ENCODE measurements at places on chromosomes 5 and 9.

- DNase-seq, result no peak
Observed at GRCh38 chr9:96854651-96855273, 448 bp upstream of the ZNF782 start.

GRCh38 chr5:154345255-154345952 is 100.4 kb upstream of the SAP30L start:
- DNase-seq, result no peak

GRCh38 chr9:114122136-114123027 is 23.3 kb upstream of the KIF12 start:
- DNase-seq, result no peak

DNA sequence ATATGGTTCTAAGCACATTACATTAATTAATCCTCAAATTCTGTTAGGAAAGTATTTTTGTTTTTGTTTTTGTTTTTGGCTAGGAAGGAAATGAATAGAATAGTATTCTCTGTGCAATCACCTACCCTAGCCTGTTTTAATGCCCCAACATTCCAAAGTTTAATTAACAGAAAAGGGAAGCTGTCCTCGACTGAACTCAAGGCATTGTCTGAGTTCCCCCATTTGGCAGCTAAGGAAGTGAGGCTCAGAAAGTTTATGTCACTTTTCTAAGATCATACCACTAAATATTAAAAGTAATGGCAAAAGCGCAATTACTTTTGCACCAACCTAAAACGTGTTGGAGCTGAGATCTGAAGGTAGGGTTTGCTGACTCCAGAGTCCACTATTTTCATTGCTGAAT is 59.8 kb downstream of the FGF1 start:
- DNase-seq, result no peak

- DNase-seq, result no peak
Observed at GRCh38 chr9:105712773-105713172, 18.4 kb downstream of the TMEM38B start.

GRCh38 chr9:33124046-33124445 is 43.1 kb downstream of the B4GALT1 start:
- no peak for DNase-seq

DNA sequence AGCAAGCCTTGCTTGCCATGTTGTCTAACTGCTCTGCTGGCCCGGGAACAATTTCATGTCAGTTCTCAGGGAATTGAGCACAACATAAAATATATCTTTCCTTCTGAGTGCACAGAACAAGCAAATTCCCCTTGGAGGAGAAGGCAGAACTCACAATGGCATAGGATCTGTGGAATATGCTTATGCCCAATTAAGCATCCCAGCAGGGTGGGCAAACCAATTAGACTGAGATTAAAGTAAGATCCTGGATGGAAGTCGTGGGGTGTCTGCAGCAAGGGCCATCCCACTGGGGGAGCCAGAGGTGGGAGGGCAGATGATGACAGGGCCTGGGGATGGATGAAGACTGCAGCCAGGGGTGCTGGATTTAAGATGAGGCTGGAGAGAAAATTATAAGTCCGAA is 114.1 kb downstream of the BRINP1 start:
- DNase-seq, result no peak

DNA sequence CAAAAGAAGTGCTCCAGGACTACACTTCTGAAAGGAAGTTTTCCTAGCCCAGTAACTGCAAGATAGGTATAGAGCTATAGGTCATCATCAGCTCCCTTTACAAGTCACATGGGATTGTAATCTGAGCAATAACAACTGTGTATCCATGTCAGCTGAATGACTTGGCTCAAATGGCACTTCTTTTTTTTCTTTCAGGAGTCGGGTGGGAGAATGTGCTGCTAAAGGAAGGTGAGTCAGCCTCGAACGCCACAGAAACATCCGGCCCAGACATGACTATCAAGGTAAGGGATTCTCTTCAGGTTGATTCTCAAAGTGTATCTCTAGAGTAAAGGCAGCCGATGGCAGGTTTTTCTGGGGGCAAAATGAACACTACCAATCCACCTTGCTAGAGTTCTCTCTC is 192.2 kb downstream of the C9orf152 start:
- DNase-seq, result no peak

GRCh38 chr5:41870627-41871048 is 413 bp upstream of the OXCT1 start:
- DNase-seq, result no peak

- DNase-seq, result no peak
Observed at GRCh38 chr5:32833663-32834062, 122.5 kb downstream of the NPR3 start.

DNA sequence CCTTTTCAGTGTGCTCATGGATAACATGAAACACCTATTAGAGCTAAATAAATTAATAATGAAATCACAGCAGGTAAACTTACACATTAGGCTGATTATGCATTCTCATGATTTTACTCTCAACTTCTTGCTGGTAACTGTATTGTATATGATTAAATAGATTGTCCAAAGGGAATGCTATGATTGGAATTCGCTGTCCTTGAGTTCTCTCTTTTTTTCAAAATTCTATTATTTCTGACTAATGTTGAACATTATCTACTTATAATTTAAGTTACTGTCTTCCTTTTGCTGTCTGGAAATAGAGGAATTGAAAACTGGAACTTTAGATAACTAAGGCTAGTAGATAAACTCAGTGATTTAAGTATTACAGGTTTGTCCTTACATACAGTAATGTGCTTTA is 13.1 kb downstream of the CENPH start:
- DNase-seq, result no peak

DNA sequence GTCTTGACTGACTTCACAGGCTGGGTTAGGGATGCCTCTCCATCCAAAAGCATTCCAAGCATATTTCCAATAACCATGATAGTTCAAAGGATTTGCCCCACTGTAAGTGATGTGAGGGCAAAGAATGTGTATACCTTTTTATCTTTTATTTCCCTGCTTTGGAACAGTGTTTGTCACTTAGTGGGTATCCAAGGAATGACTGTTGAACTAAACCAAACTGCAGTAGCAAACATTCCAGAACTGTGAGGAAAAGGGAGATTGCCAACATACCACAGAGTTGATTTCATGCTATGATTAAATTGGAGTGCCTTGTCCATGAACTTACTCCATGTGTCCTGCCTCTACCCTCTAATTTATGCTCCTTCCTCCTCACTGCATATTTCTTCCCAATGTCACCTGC is 400.0 kb downstream of the KIAA0825 start:
- DNase-seq, result no peak

DNA sequence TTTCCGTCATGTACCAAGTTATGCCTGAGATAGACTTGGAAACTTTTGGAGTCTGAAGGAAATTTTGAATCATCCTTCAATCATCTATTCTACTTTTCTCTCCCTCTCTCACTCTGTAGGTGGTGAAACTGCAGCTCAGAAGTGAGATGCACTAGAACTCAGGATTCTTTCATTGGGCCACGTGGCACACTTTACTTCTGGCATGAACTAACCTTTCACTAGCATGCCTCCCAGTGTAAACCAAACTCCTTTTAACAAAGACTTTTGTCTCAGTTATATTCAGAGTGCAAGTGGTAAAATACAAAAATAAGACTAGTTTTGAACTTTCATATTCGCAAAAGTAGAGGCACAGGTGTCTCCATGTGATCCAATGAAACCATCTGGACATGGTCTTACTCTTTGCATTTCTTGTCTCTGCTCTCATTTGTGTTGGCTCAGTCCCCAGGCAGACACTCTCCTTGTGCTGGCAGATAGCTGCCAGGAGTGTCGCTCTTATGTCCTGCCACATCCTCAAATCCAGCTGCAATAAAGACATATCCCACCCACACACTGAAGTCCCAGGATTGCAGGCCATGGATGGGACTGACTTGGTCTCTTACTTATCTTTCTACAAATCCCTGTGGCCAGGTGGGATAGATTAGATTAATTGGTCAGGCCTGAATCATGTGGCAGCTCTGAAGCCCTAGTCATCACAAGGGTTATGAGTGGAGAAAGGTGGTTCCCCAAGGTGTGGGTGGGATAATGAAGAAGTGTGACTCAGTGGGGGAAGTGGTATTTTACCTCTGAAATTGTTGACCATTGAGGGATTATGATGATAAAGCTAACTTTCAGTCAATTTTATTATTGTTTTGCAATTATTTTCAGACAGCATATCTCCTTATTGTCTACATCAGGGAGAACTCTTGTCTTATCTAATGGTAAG is 267.5 kb downstream of the GABRB2 start:
- no peak for DNase-seq

- DNase-seq, result peak; percentile 1
Observed at GRCh38 chr5:144125163-144125726, 45.2 kb downstream of the YIPF5 start.

DNA sequence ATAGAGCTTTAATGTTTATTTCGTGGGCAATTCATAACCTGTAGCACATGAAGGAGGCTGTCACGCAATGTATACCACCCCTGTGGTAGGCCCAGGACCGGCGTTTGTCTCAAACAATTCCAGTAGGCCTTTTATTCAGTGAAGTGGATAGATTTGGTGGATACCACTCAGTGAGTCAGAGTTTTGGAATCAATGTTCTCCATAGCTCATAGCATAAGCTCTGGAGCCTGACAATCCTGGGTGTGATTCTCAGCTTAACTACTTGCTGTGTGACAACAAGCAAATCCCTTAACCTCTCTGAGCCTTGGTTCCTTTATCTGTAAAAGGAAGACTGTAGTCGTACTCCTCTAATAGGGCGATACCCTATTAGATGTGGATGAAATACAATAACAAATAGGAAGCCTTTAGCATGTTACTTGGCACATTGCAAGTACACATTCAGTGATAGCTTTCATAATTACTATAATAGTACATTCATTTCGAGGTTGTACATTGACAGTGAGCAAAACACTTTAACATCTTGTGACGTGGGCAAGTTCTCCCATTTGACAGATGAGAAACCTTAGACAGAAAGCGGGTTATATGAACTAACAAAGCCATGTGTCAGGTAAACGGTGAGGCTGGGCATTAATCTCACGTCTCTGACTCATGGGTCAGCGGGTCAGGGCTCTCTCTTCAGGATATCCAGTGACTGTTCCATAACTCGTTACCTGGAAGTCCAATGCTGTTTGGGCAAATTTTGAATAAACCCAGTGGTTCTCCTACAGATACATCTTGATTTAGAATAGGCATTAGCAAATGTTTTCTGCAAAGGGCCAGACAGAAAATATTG is 130.8 kb downstream of the C9orf152 start:
- DNase-seq, result no peak

DNA sequence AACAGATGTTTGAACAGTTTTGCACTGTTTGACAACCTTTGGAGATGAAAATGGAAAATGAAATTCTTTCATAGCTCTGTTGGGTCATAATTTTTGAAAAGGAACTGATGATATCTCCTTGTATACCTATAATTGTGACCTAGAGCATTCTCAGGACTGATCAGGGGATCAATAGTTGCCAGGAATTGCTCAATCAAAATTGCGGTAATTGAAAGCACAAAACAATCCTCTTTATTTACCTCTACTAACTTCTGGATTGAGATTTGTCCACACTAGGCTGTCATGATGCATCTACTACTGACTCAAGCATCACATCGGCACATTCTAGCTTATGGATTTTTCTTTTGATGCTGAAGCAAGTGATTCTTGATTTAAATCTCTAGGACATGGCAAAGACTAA is 4.1 kb upstream of the CNTLN start:
- DNase-seq, result no peak

DNA sequence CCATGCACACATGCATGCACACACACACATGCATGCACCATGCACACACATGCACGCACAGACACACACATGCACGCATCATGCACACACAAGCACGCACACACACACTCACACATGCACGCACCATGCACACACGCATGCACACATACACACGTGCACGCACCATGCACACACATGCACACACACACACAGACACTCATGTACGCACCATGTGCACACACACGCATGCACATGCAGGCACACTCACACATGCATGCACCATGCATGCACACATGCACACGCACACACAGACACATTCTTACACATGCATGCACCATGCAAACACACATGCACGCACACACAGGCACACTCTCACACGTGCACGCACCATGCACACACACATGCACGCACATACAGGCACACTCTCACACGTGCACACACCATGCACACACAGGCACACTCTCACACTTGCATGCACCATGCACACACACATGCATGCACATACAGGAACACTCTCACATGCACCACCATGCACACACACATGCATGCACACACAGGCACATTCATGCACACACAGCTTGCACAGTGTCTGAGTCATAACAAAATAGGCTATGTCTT is 117.5 kb downstream of the TENT4A start:
- no peak for DNase-seq

DNA sequence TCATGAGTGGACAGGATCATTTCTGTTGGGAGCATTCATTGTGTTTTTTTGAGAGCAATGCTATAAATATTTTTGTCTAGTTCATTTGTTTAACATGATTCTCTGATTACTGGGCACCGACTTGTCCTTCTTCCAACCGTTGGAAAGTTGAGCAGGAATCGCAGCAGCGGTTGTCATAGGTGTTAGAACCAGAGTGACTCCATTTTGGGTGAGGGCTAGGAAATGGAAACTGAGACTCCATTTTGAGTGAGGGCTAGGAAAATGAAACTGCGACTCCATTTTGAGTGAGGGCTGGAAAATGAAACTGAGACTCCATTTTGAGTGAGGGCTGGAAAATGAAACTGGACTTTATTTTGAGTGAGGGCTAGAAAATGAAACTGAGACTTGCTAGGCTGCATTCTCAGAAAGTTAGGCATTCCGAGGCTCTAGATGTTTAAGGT is 100.6 kb downstream of the ICE1 start:
- DNase-seq, result no peak

DNA sequence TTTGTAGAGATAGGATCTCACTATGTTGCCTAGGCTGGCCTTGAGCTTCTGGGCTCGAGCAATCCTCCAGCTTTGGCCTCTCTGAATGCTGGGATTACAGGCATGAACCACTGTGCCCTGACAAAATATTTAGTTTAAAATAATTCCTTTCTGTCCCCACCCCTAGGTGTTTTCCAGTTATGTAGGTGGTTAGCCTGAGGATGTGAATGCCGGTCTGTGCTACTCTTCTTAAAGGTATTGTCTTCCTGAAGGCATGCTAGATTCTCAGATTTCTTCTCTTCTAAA is 56.7 kb upstream of the BASP1 start:
- DNase-seq, result no peak

- no peak for DNase-seq
Observed at GRCh38 chr5:143685246-143685815, 126.6 kb upstream of the HMHB1 start.

- DNase-seq, result no peak
Observed at GRCh38 chr5:131277875-131278740, 14.3 kb downstream of the CDC42SE2 start.

All from iPS DF 6.9 (cell line).